Esophagus squamous epithelium (tissue), 5 donors: ENCODE measurements at places on chromosomes 12 and 14.

DNA sequence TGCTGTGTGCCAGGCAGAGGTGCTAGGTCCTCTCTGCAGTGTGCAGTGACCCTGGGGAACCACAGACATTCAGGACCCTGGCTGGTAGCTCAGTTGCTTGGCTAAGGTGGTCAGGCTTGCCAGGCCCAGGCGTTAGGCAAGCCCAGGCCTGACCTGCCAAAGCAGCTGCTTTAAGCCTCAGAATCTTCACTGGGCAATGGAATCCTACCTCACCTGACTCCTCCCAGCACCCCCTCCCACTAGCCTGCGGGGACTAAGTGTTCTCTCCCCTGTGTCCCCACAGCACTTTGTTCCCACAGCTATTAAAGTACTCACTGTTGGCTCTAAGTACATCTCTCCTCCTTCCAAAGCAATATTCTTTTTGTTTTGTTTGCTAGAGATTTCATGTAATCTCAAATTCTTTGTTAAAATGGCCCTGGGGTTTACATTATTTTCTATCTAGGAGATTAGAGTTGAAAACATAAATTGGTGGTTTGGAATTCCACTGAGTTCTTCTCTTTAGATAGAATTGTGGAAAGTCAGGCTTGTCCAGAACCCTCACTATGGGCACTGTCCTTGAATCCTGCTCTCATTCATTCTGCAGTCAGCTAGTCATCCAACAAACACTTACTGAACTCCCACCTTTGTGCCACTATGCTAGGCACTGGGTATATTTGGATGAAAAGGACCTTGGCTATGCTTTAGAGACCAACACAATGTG is 44.4 kb downstream of the DGLUCY start:
- H3K27me3 ChIP-seq: no peaks in the 10 kb centered on the region
- peaks cover 67% of the 10 kb centered on the region for H3K36me3 ChIP-seq
- DNase-seq: no peak
- H3K4me1 ChIP-seq: peaks cover 46% of the 10 kb centered on the region
- no peak overlapping the region for H3K4me3 ChIP-seq

- H3K27me3 ChIP-seq: no peaks in the 10 kb centered on the region
- H3K27ac ChIP-seq: peak overlapping the region; percentile 53
- H3K4me1 ChIP-seq: peaks cover 6% of the 10 kb centered on the region
- H3K4me3 ChIP-seq: no peak overlapping the region
Measured at GRCh38 chr12:80041692-80042091, 57.6 kb upstream of the OTOGL start.

DNA sequence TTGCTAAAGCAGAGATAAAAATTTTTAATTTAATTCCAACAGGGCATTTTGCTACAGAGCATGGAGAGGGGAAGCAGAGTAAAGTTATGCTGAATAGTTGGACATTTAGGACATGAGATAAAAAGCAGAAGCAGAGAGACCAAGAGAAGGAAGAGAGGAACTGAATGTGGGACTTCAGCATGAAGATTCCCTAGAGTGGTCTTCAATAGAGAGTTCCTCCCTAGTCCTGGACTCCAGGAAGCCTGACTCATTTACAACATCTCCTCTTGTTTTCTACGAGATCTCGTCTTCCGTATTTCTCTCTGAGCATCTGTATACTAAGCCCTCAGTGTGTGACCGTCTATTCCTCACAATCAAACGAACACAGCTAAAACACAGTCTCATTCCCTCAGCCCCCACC is 35.2 kb upstream of the IFT81 start:
- H3K27me3 ChIP-seq: no peaks in the 10 kb centered on the region
- H3K4me1 ChIP-seq: no peaks in the 10 kb centered on the region
- no peak for DNase-seq

DNA sequence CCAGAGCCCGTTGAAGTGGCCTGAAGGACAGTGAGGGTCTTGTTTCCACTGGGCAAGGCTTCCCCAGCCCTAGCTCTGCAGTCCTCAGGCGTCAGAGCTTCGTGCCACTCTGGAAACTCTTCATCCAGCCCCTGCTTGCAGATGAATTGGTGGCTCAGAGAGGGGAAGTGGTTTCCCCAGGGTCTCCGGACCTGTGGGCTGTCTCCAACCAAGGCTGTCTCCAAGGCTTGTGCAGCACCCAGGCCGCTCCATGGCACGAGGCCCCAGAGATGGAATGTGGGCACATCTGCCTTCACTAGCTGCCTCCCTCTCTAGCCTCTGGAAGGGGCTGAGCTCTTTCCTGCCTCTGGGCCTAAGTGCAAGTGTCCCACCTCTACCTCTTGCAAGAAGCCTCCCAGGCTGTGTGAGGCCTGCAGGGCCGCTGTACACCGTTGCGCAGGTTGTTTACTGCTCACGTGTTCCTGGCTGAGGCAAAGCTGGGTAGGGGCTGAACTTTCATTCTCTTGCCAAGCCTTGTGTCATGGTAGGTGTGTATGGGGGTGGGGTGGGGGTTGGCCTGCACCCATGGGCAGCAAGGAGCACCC is 11.1 kb downstream of the RIN3 start:
- H3K27me3 ChIP-seq: no peaks in the 10 kb centered on the region
- H3K4me3 ChIP-seq: no peak overlapping the region
- DNase-seq: no peak
- H3K4me1 ChIP-seq: peaks cover 46% of the 10 kb centered on the region

- DNase-seq: no peak
- no peak overlapping the region for H3K27ac ChIP-seq
- no peak overlapping the region for H3K4me3 ChIP-seq
- H3K36me3 ChIP-seq: no peaks in the 10 kb centered on the region
- H3K27me3 ChIP-seq: no peaks in the 10 kb centered on the region
Measured at GRCh38 chr14:39581474-39581873, 149.2 kb upstream of the FBXO33 start.

- H3K4me3 ChIP-seq: no peak overlapping the region
- peaks cover 19% of the 10 kb centered on the region for H3K4me1 ChIP-seq
- no peak for DNase-seq
- no peak overlapping the region for H3K27ac ChIP-seq
- no peaks in the 10 kb centered on the region for H3K36me3 ChIP-seq
Measured at GRCh38 chr12:89234324-89235114, 117.8 kb downstream of the DUSP6 start.

DNA sequence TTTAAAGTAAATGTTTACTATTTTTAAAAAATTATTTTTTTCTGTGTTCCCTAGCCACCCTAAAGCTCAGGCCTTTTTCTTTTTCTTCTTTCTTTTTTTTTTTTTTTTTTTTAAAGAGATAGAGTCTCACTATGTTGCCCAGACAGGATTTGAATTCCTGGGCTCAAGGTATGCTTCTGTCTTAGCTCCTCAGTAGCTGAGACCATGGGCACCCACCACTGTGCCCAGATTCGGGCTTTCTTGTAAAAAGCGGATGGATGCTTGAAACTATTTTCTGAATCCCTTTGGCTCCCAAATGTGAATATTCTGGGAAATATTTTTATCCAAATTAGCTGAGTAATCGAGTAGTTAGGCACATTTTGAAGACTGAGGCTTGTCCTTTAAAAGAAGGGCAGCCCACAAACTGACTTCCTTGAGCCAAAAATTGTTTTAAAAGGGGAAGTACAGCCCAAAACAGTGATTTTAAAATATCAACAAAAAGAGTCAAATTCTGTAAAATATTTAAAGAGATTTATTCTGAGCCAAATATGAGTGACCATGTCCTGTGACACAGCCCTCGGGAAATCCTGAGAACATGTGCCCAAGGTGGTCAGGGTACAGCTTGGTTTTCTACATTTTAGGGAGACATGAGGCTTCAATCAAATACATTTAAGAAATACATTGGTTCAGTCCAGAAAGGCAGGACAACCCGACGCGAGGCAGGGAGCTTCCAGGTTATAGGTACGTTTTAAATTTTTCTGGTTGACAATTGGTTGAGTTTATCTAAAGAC is 28.8 kb upstream of the HIGD1C start:
- H3K36me3 ChIP-seq: no peaks in the 10 kb centered on the region
- DNase-seq: no peak
- peak overlapping the region; percentile 86 for H3K27ac ChIP-seq
- peak overlapping the region; percentile 85 for H3K4me3 ChIP-seq
- H3K4me1 ChIP-seq: peaks cover 58% of the 10 kb centered on the region

GRCh38 chr14:95162641-95163040 is 5.3 kb upstream of the DICER1 start:
- peaks cover 12% of the 10 kb centered on the region for H3K4me1 ChIP-seq
- no peaks in the 10 kb centered on the region for H3K36me3 ChIP-seq
- no peak overlapping the region for H3K4me3 ChIP-seq
- DNase-seq: no peak
